ENCODE measurements at places on chromosomes 1 and 21. TPM values are rescaled to one million over a fixed set of nuclear protein-coding genes. Genes with fewer than 3 reads are reported as not detected.

FCER1G gene
- 4.4 TPM for total RNA-seq

DNA sequence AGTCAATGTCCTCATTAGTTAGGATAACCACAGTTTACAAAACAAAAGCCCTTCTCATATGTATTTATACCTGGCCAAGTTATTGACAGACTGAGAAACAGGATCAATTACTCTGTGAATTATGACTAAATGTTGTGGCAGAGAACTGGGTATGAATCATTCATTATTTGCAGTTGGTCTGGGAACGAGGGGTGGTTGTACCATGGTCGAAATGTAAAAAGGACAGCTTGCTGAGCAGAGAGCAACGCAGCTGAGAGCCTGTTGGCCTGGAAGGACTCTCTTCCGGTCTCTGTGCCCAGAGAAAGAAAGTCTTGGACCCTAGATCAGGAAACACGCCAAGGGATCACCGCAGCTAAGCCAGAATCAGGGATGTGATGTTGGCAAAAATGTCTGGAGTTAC lies 169.6 kb downstream of the DISC1 start:
- DNase-seq: no peak

DNA sequence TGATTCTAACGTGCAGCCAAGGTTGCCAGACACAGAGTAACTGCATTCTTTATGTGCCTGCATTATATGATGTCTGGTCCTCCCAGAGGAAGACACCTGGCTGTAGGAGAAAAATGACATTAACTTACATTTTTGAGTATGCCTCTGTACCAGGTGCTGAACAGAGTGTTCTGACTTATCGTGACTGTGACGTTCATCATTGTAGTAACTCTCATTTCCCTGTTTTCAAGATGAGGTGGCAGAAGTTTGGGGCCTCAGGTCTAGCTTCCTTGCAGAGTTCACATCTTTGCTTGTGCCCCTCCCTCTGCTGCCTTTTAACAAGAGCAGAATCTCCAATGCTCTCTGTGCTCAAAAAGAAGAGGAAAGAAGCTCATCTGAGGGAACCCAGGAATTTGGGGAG lies 488.0 kb downstream of the AJAP1 start:
- DNase-seq: no peak

DNA sequence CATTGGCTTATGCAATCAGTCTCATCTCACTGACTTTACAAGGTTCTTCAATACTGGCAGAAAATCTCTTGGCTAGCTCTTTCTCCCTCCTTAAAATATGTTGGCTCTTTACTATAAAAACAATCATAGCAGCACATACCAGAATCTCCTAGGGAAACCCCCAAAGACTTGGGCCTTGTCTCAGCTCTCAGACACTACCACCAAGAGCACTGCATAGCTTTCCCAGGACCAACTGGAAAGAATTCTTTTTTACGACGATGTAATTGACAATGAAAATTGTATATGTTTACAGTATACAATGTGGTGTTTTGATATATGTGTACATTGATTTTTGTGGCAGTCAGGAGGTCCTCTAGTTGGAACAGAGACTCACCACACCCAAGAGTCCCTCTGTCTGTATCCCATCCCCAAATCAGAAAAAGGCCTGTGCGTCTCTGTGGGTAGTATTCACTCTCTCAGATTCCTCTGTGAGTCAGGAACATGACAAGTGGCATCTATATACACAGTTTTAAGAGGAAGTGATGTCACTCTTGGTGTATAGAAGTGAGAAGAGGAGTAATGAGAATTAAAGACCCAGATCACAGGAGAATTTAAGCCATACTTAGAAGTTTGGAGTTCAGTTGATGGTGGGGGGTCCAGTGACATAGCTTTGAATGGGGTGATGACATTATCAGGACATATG lies 21.1 kb downstream of the SMAP2 start:
- DNase-seq: no peak

- DNase-seq: no peak
These were observed 19.5 kb downstream of the ETS2 start for GRCh38 chr21:38825269-38825668.

- no peak for DNase-seq
These were observed 673.6 kb upstream of the USP24 start for GRCh38 chr1:55888685-55889317.

All from tongue (tissue), 3 donors.